ENCODE measurements at places on chromosomes 4 and X.
A peak's percentile ranks its signal among the peaks of the same experiment; 100 is the strongest.

DNA sequence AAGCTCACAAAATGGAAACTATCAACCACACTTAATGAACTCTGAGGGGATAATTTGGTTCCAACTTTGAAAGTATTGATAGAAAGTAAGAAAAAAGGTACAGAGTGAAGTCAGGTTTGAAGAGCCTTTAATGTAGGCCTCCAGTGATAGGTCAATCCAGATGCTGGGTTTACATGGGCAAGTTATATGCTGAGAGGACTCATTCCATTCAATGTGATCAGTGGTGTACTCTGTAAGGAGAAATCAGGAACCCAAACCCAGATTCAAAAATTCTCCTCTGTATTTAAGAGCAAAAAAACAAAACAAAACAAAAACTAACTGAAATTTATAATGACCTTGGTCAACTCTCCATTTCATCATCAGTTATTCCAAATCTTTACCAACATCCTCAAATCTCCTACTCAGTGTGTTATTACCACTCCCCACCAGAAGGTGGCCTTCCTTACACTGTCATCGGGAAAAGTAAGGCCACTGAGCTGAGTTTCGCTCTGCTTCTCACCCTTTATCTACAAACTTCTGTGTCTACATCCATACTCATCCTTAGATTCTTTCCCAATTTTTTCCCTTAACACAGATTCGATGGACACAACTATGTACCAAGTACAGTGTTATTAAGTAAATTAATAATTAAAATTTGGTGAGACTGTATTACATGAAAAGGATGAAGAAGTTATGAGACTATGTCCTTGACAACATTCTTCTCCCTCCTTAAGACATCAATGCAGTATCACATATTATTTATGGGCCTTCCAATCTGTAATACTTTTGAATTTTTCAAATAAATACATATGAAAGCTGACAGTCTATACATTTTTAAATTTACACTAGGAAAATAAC lies 88.3 kb downstream of the ZAR1 start:
- DNase-seq = peak; percentile 57

DNA sequence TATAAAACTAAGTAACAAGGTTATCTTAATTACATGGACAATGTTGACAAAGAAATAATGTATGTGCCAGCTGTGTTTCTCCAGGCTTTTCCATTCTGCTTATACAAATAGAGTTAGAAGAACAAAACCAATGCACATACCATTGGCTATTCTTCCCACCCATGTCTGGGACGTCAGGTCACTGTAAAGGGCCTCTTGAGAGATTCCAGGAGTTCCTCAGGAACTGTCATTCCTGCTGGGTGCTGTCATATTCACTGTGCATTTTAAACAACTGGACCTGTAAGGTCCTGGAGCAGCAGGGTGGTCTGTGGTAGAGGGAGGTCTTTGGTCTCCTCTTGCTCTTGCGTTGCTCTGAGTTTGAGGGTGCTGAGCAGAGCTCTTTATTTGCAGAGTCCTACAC lies 74.6 kb upstream of the AP1S2 start:
- no peak for DNase-seq

GRCh38 chr4:158213466-158213865 lies 3.2 kb downstream of the TMEM144 start:
- no peak for DNase-seq

DNA sequence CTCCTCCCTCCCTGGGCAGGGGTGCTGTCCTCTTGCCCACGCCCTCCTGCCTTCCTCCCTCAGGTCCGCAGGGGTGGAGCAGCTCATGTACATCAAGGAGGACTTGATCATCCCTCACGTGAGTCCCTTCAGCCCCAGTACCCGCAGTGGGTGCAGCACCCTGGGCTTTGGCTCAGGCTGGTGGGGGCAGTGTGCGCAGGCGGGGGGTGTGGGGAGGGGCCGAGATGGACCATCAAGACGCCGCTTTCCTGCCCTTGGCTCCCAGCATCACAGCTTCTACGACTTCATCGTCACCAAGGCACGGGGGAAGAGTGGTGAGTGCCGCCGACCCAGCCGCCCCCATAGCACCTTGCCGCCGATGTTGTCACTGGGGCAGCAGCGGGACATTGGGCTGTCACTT lies 5.7 kb downstream of the FAM50A start:
- DNase-seq = no peak

DNA sequence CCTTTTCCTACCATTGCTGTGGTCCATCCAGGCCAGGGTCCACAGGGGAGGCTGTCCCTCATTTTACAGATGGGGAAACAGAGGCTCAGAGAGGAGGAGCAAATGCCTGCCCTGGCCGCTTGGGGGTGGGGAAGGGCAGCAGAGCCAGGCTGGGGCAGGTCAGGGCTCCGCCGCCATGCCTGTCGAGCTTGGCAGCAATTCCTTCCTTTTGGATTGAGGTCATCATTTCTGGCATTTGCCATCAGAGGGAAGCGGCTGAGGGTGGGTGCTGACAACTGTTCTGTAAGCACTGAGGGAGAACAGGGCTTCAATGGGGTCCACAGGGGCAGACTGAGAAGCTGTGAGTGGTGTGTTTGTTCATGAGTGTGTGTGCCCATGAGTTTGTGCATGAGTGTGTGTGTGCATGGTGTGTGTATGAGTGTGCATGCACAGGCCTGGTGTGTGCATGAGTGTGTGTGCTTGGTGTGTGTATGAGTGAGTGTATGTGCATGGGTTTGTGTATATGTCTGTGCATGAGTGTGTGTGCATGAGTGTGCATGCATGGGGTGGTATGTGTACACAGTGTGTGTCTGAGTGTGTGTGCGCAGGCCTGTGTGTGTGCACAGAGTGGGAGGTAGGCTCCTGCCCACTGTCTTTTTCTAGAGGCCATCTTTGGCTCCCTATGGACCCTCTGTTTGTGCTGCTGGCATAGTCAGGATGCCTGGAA lies 115.2 kb downstream of the SORCS2 start:
- no peak for DNase-seq

- no peak for DNase-seq
Observed at GRCh38 chrX:67673741-67674274, 130.0 kb downstream of the AR start.

- peak; percentile 33 for DNase-seq
Observed at GRCh38 chrX:13747836-13748235, 13.3 kb downstream of the OFD1 start.

DNA sequence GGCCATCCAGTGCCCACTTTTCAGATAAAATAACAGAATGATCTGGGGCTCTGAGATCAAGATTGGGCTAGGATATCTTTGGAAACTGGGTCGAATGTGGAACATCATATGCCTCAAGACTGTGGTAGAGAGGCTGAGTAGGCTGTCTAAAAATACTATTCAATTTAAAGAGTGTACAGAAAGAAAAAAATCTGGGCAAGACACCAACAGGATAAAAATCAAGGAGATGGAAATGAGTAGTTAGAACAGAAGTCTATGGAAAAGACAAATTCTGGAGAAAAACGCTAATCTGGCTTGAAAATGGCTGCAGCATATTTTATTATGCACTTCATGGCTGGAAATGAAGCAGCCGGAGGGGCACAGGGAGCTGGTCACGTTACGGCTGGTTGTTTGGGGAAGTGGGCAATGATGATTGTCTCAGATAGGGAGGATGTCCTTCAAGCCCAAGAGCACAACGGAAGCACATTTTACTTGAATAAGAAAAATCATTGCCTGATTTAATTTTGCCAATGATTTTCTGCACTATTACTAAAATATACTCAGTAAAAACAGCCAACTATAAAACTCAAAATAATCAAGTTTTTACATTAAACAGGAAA lies 27.1 kb upstream of the MAPK10 start:
- no peak for DNase-seq

GRCh38 chr4:42711496-42711895 lies 54.6 kb upstream of the ATP8A1 start:
- no peak for DNase-seq

DNA sequence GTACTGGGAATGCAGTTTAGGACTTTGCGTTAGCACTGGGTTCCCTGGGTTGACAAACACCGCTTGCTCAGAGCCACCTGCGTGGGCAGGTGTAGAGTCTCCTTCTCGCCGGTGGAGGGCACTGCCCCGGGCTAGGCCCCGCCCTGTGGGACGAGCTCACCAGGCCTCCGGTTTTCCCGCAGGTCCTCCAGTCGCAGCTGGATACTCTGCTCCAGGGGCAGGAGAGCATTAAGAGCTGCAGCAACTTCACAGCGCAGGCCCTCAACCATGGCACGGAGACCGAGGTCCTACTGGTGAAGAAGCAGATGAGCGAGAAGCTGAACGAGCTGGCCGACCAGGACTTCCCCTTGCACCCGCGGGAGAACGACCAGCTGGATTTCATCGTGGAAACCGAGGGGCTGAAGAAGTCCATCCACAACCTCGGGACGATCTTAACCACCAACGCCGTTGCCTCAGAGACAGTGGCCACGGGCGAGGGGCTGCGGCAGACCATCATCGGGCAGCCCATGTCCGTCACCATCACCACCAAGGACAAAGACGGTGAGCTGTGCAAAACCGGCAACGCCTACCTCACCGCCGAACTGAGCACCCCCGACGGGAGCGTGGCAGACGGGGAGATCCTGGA lies 49.2 kb upstream of the MND1 start:
- no peak for DNase-seq

- no peak for DNase-seq
Observed at GRCh38 chrX:66038115-66038514, 1.8 kb downstream of the VSIG4 start.

- peak; percentile 72 for DNase-seq
Observed at GRCh38 chr4:54386042-54386669, 157.1 kb downstream of the PDGFRA start.

DNA sequence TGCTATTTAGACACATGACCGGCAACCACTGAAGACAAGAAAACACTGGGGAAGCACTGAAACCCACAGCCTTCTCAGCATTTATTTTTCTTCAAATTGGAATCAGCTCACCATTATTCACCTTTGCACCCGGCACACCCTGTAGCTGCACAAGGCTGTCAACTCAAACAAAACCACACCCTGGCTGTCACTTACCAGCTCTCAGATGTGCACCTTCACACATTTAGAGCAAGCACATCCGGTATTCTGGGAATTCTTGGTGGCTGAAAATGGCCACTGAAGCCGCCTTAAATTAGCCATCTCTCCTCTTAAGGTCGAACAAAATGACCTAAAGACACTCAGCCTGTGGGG lies 5.9 kb downstream of the ZFYVE28 start:
- no peak for DNase-seq

DNA sequence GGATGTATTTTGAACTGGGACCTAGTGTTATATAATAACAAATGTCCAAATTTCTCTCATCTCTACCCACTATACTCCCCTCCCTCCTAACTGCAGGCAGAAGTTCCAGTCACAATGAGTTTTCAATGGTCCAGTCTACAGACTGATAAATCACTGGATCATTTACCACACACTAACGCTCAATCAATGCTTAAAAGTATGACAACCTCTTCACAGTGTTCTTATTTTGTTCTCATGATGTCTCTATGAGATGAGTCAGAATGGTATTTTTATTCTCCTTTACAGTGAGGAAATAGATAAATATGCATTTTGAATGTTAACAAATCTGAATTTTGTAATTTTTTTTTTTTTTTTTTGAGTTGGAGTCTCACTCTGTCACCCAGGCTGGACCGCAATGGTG lies 83.7 kb upstream of the ETNPPL start:
- DNase-seq = no peak

DNA sequence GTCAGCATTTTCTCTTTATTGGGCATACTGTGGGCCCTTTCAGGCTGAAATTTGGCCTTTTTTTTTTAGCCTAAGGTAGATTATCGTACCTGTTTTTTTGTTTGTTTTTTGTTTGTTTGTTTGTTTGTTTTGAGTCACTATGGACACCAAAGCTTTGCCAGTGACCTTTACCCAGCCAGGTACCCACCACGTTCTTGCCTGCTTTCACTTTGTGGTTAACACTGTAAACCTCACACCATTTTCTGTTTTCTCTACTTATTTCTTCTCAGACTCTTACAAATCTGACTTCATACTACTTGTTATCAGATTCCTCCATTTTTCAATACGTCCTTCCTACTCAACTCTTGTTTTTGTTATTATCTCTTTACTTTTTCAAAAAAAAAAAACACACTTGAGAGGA lies 81.5 kb downstream of the ZNF674 start:
- DNase-seq = no peak

DNA sequence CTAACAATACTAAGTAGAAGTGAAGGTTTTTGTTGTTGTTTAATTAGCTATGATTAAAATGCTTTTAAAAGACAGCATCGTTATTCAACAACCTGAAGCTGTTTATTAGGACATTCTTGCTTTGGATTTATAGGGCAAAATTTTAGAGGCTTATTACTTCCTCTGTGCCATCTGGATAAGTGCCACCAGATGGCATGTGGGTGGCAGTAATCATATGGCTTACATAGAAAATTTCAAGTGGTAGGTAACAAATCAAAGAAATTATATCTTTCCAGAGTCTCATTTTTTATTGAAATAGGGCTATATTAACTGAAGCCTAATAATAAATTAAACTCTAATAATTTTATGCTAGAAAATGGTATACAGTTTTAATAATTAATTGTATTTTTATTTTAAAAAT lies 83.3 kb upstream of the HTR2C start:
- no peak for DNase-seq

DNA sequence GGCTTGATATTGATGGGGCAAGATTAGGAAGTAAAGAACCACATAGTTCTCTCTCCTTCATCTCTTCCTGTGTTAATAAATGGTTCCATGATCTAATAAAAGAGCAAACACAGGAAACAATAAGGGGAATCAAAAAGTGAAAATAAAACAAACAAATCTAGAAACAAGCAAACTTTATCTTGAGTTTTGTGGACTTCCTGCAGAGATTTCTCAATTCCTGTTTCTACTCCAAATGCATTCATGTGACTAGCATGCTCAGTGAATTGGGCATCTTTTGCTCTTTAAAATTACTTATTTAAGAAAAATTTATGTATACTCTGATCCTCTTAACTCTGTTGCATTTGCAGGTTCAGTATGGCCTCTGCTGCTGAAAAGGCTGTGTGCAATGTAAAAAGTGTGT lies 682.0 kb downstream of the KCTD8 start:
- no peak for DNase-seq

- DNase-seq = no peak
Observed at GRCh38 chrX:57380026-57380796, 93.7 kb downstream of the FAAH2 start.

DNA sequence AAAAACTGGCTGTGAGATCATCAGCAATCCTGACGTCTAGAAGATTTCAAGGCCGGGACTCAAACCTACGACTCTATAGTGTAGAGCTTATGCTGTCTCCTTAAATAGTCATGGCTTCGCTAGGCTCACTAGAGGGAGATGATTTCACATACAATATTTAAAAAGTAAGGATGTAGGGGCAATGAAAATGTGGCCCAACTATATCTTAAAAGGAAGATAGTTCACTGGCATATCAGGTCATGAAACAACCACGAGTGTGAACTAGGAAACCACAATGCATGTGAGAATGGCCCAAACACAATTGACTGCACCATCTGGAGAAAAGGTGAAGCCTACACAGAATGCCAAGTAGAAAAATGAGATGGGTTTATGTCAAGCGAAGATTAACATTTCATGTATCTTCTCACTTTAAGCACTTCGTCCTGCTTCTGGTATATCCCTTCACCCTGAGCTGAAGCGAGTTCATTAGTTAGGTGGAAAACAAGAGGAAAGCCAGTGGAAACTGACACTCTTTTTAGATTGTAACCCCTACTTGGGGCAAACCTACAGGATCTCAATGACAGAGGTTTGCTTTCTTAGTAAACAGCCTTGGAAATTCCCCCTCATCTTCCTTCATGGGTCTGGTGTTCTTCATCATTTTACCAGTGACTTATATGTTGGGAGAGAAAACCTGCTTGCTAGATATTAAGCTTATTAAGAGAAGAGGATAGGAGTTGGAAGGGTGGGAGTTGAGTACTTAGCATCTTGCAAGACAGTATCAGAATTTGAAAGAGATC lies 17.4 kb downstream of the FAM9C start:
- DNase-seq = no peak

GRCh38 chr4:123255971-123256370 lies 140.6 kb upstream of the SPRY1 start:
- DNase-seq = no peak

- no peak for DNase-seq
Observed at GRCh38 chr4:145154573-145154972, 25.8 kb downstream of the OTUD4 start.
